Activated CD4-positive, alpha-beta T cell treated with anti-CD3 and anti-CD28 coated beads, Interleukin-2, amount 50 U/mL, for 48 hours (primary cell): ENCODE measurements at places on chromosomes 2 and 18.

DNA sequence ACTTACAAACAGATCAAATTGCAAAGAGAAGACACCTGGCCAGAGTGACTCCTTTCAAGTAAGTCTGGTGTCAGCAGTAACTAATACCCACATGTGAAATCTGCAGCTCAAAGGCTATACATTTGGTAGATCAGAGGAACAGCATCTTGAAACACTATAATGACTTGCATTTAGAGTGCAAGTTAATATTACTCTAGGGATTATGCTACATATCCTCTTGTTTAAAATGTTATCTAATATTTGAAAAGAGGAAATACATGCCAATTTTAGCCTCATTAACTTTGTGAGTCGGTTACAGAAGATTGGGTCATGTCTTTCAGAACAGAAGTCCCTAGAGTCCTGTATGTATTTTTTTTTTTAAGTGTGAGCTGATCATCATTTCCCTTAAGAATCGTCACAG, 15.2 kb downstream of the LANCL1 start:
- no peak for DNase-seq

DNA sequence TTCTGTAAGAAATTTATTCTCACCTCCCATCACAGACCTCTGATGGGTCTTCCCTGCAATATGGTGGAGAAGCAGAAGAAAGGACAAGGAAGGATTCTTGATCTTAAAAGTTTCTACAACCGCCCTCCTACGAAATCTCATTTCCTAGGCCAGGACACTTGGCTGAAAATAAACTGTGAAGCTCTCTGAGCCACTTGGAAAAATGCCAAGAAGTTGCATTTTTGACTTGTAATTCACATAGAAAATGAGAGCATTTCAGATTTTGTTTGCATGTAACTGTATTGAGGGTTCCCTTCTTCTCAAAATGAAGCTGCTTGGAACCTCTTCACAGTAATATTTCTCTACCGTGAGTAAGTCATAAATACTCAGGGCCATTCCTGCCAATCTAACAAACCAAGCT, 458.3 kb upstream of the SLC14A2 start:
- no peak for DNase-seq

DNA sequence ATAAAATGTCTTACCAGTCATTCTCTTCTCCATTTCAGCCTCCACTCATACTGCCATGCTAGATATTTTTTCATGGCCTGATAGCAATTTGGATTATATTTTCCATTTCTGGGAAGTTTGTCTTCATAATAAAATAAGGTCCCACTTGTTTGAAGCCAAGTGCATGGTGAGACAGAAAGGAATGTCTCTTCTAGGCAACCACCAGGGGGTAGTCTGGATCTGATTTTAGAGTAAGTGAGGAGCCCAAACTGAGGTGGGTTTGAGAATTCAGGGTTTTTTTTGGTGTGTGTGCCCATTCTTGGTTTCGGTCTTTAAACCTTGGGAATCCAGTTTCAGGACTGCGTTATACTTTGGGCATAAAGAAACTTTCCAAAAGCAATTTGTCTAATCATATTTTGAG, 315.5 kb downstream of the RPRM start:
- no peak for DNase-seq

DNA sequence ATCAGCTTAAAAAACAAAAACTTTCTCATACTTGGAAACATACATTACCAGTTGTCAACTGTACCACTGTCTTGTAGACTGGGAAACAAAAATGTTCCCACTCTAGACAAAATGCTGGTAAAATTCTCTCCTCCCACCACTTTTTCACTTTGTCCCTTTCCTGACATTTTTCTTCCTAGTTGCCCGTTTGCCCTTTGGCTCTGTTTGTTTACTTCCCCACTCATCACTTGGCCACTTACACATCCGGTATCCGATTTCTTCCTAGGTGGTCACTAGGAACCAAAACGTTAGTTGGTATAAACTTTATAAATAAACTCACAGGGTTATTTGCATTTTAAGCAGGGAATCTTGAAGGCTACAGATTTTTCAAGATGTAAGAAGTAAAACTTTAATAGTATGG, 84.9 kb downstream of the METTL4 start:
- DNase-seq, result no peak

- DNase-seq, result no peak
Observed at GRCh38 chr2:179861027-179861415, 391 bp downstream of the ZNF385B start.

- no peak for DNase-seq
Observed at GRCh38 chr2:82780050-82780449, 1679.0 kb downstream of the SUCLG1 start.

DNA sequence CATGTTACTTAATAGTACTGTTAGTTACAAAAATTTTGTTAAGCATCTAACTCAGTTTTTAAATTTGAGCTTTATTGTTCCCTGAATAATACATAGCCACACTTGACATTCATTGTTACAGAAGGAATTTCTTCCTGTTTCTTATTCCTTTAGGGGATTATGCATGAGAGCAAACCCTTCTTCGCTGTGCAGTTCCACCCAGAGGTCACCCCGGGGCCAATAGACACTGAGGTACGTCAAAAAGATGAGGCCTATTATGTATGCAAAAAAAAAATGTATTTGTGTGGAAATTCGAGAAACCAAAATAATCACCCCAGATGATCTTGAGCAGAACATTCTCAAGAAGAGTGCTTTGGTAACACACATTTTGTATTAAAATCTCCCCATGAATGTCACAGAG, 36.3 kb downstream of the CPS1 start:
- no peak for DNase-seq

- DNase-seq, result no peak
Observed at GRCh38 chr18:50427896-50428295, 53.0 kb downstream of the SKA1 start.

- DNase-seq, result no peak
Observed at GRCh38 chr2:148301362-148301761, 280.5 kb downstream of the MBD5 start.

GRCh38 chr2:145344076-145344724, 824.3 kb upstream of the ZEB2 start:
- no peak for DNase-seq

DNA sequence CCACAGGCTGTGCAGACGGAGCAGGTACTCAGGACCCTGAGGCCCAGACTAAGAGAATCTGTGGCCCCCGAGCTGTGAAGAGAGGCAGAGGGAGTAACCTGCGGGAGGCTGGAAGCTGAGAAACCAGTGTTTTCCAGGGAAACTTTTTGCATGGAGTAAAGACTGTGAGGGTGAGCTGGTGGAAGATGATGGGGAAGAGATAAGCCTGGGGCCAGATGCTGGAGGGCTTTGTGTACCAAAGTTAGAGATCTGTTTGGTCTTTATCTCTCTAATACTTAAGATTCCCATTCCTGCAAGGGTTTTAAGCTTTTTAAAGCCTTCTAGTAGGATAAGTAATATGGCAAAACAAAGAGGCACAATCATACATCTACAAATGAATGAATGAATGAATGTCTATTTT, 43.7 kb upstream of the MEX3C start:
- DNase-seq, result no peak

GRCh38 chr18:23816740-23817139, 127.5 kb downstream of the LAMA3 start:
- DNase-seq, result no peak

GRCh38 chr2:98468621-98469236, 24.1 kb downstream of the INPP4A start:
- peak; percentile 69 for DNase-seq

GRCh38 chr2:169107645-169108044, 38.3 kb downstream of the DHRS9 start:
- no peak for DNase-seq

GRCh38 chr18:7821784-7822183, 254.7 kb downstream of the PTPRM start:
- no peak for DNase-seq

DNA sequence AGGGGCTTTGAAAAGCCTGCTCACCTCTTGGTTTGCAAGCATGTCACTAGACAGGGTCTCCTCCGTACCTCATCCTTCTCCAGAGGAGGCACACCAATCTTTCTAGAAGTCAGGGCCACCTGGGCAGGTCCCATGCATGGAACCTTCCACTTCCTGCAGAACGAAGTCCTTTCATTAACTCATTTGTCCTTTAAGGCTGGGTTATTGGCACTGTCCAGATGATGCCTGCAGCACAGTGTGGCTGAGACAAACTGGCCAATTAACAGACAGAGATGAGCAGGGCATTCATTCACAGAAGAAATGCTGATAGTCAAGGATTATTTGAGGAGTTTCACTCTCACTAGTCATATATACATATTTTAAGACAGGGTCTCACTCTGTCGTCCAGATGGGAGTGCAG, 245.3 kb downstream of the TFCP2L1 start:
- no peak for DNase-seq

DNA sequence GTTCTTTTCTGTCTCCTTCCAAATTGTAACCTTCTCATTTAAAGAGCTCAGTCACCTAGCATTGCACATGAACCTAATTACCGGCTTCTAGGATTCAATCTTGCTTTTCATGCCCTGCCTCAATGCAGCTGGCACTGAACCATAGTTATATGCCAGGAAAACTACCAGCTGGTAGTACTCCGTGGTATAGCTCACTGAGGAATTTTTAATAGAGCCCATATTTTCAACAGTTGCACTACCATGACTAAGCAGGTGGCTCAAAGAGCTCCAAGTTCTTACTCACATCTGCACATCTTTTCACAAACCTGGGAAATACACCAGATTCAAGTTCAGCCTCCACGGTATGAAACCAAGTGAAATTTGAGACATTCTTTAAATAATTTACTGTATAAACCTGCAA, 363.5 kb downstream of the GRB14 start:
- DNase-seq, result no peak

DNA sequence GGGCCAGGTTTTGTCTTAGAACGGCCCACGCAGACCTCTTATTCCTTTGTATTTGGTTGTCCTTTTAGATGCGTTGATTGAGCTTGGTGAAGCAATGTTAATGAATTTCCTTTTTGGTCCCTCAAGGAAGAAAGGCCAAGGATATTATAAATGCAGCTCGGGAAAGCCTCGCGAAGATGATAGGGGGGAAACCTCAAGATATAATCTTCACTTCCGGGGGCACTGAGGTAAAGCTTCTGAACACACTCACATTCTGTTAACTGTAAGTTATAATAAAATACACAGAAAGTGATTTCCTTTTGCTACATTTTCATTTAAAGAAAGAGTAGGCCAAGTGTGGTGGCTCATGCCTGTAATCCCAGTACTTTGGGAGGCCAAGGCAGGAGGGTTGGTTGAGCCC, 7.1 kb downstream of the SCLY start:
- DNase-seq, result no peak

DNA sequence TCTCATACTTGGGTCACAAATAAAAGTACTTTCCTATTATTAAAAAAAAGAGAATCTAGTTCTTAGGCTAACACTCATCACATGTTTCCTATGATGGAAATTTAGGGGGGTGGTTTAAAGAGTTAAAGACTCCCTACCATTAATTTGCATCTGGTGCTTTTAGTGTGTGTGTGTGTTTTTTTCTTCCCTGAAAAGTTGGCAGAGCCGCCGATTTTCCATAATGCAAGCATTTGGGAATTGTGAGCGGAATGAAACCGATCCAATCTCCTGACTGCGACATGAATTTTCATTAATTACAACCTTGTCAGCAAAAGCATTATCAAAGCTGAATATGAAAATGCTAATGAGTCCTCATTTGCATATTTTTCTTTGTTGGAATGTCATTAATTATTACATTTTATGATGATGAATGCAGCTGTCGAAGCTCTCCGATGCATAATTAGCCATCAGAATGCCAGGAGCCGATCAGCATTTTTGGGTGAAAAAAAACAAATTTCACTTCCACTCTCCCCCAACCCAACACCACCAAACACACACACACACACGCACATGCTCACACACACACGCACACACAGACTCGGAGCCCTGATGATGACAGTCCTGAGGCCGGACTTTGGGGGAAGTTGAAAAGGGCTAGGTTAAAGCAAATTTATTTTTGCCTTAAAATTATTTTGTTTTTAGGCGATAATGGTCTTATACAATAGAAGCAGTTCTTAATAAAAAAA, 165.4 kb downstream of the TCF4 start:
- DNase-seq, result no peak

DNA sequence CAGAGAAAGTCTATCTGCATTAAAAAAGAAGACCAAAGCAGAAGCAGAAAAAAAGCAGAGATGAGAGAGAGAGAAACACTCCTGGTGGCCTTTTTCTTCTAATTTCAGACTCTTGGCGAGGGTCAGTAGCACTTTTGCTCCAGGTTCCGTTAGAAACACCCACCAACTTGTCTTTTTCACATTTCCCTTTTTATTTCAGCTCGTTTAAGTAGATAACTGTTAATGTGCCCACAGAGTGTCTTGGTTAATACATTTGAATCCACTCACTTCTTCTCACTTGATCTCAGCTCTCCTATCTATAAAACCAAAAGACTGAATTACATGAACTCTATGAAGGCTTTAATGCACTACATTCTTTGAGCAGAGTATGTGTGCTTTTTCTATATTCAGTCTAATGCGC, 63.1 kb downstream of the AAK1 start:
- DNase-seq, result no peak

GRCh38 chr2:202066875-202067274, 6.2 kb upstream of the KIAA2012 start:
- DNase-seq, result no peak

DNA sequence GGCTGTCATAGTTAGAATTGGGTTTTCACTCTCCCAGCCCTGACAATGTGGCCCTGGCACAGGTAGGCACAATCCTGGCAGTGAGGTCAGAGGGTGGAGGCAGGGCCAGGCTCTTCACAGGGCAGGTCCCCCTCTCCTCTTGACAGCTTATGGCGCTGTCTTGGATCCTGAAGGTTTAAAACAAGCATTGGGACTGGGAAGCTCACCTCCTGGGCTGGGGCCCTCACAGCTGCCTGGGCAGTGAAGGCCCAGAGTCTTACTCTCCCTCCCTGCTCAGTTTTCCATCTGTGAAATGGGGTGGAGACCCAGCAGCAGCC, 23.3 kb downstream of the LBH start:
- DNase-seq, result no peak

- no peak for DNase-seq
Observed at GRCh38 chr2:104286841-104287240, 567.1 kb upstream of the POU3F3 start.

DNA sequence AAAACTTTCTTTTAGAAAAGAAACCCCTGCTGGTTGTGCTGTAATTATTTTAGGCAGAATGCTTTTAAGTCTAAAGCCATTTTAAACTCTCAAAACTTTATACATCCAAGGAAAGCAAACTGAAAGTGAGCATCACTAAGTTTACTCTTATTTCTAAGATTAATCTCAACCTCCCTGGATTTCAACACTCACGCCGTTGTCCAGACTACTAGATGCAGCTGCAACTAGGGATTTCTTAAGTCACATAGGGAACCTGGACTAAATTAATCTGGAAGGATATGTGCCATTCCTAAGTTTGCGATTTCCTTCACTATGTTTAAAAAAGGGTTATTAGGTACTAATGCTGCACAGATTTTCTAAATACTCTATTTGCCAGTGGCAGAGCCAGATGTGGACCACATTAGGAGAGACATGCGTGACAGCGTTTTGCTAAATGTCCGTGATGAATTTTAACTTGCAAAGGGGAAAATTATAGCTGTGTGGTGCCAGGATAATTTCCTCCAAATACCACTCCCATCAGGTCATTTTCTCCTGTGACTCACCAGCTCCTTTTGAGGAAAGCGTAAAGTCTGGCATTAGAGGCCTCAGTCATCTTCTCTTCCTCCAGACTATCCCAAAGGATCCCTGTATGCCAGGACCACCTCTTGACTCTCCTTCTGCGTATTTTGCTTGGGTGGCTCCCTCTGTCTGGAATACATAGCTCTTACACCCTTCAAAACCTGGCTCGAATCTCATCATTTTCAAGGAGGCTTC, 143.7 kb downstream of the ATL2 start:
- DNase-seq, result no peak
